ENCODE measurements at places on chromosomes 4 and X.

DNA sequence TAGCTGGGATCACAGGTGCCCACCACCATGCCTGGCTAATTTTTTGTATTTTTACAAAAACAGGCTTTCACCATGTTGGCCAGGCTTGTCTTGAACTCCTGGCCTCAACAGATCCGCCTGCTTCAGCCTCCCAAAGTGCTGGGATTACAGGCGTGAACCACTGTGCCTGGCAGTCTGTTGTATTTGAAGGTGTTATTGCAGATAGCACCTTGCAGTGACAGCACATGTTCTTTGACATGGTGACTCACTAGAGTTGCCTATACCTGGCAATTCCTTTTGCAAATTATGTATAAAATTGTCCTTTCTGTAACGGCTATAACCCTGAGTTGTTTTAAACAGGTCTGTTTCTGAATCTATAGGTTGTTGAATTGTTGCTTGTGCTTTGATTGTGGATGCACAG lies 7.9 kb downstream of the OGT start:
- DNase-seq = no peak

GRCh38 chr4:153143527-153144348 lies 60.5 kb upstream of the TRIM2 start:
- DNase-seq = no peak

GRCh38 chr4:184293552-184293951 lies 75.9 kb upstream of the ENPP6 start:
- no peak for DNase-seq

- DNase-seq = no peak
These were observed 11.4 kb upstream of the GPR34 start for GRCh38 chrX:41677183-41678060.

DNA sequence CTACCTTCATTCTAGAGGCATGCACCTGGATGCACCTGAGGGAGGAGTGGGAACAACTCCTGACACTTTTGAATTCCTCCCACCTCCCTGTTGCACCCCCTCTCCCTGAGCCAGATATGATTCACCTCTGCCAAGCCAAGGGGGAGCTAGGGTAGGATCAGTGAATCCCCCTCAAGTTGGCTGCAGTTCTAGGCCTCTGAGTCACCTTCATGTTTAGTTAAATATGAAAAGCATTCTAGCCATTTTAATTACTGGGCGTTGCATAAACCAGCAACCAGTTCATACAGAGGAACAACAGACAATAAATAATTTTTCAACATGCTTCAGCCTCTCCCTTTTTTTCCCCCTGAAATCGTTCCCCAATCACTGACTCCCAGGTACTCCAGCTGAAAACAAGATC lies 1440.2 kb downstream of the ADGRL3 start:
- DNase-seq = no peak

GRCh38 chr4:184681916-184682315 lies 32.4 kb downstream of the PRIMPOL start:
- no peak for DNase-seq

DNA sequence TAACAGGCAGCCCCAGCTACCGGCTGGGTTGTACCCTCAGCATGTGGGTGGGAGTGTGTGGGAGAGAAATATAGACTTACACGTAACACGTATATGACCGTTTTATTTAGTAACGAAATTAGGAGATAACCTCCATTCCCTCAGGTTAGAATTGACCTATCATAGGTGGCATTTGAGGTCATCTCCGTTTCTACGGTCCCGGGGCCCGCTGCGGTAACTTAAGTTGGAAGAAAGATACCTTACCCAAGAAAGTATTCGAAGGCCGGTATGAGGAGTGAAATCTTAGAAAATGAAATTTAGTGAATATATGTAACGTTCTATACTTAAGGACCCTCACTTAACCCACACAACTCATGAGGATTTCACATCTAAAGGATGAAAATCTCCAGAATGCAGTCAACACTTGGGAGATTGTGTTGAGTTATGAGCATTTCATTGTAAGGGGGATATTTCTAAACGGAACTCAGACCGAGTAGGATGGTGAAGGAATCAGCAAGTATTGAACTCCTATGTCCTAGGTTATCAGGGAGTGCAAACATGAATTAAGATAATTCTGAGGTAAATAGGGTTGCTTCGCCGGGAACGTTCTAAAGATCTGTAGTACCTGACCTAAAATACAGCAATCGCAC lies 891 bp downstream of the CISD2 start:
- DNase-seq = no peak

DNA sequence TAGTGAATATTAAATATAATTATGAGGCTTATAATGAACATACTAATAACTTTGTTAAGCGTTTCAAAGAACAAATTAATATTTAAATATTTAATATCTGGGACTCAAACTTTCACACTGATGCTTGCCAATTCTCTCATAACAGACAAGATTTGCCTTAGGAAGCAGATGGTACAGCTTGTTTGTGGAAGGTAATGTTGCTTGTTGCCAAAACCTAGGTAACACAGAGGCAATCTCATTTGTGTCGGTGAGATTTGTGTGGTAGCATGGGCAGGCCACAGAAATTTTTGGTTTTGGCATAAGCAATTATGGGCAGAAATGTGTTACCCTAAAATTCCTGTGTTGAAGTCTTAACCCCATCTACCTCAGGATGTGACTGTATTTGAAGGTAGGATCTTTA lies 114.9 kb upstream of the AFF2 start:
- DNase-seq = no peak

GRCh38 chr4:31107362-31107761 lies 387.2 kb downstream of the PCDH7 start:
- no peak for DNase-seq

DNA sequence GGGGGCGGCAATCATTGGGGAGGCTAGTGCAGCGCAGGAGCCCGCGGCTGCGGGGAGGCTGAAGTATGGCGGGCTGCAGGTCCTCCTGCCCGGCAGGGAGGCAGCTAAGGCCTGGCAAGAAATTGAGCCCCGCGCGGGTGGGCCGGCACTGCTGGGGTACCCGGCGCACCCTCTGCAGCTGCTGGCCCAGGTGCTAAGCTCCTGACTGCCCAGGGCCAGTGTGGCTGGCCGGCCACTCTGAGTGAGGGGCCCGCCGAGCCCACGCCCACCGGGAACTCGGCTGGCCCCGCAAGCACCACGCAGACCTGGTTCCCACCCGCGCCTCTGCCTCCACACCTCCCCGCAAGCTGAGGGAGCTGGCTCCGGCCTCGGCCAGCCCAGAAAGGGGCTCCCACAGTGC lies 94.9 kb downstream of the SLC39A8 start:
- no peak for DNase-seq

GRCh38 chrX:41468647-41469323 lies 21.6 kb downstream of the NYX start:
- DNase-seq = no peak

GRCh38 chr4:99507762-99508161 lies 3.1 kb upstream of the C4orf17 start:
- DNase-seq = no peak

- DNase-seq = no peak
These were observed 63.8 kb upstream of the TAPT1 start for GRCh38 chr4:16289897-16290554.

GRCh38 chr4:163484906-163485305 lies 9.6 kb upstream of the TMA16 start:
- DNase-seq = no peak

- DNase-seq = no peak
These were observed 2458.5 kb downstream of the ARAP2 start for GRCh38 chr4:33785843-33786242.

GRCh38 chr4:109206620-109207019 lies 95.8 kb downstream of the COL25A1 start:
- DNase-seq = no peak

DNA sequence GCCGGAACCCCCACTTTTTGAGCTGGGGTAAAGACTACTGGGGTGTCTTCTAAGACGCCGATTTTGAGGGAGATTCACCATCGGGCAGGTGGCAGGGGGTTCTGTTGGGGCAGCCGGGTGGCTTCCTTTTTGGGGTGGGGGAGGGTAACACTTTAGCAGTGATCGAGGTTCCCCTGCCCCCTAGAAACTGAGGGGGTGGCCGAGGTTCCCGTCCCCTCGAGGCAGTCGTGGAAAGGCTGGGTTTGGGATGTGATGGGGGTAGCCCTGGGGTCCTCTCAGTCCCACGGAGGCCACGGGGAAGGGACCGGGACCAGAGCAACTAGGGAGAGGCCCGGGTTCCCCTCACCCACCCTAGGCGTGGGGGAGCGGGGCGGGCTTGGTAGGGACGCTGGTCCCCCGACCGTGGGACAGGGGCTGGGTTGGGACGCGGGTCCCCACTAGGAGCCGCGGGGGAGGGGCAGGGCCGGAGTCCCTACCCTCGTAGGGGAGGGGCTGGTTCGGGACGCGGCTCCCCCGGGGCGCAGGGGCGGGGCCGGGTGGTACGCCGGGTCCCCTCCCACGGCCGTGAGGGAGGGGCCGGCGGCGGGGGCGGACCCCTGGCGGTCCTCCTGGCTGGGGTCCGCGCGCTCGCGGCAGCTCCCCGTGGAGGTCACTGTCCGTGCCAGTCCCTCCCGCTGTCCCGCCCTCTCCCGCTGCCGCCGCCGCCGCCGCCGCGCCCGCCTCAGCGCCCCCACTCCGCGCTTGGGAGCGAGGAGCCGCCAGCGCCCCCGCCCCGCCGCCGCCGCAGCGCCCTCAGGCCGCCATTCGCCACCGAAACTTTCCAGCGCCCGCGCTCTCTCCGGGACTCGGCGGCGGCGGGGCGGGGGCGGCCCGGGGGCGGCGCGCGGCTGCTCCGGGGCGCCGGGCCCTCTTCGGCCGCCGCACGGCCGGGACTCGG lies at the start of gene TBL1X:
TSS of gene TBL1X (plus strand) at position 624 of the 937 bp plus-strand sequence. CDS start 188,529 bp downstream, outside the sequence.
- DNase-seq = peak; percentile 17

DNA sequence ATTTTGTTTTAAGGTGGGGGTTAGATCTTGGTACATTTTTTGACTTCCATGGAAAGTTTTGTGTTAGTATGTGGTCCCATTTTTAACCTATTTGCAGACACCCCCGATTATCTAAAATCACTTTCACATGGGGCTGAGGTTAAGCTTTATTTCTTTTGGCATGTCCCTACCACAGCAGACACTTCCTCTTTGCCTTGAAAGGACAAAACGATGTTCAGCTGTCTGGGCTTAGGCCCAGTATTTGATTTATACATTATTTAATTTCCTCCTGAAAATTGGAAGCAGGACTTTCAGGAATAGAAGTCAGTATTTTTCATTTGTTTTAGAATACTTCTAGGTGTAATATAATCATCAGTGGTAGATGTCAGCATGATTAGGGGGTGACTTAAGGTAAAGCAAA lies 112.4 kb upstream of the SPRY1 start:
- DNase-seq = no peak

- no peak for DNase-seq
These were observed 713.4 kb downstream of the PCDH18 start for GRCh38 chr4:136818811-136819330.

GRCh38 chr4:168995537-168996295 lies 14.3 kb downstream of the CBR4 start:
- DNase-seq = no peak

DNA sequence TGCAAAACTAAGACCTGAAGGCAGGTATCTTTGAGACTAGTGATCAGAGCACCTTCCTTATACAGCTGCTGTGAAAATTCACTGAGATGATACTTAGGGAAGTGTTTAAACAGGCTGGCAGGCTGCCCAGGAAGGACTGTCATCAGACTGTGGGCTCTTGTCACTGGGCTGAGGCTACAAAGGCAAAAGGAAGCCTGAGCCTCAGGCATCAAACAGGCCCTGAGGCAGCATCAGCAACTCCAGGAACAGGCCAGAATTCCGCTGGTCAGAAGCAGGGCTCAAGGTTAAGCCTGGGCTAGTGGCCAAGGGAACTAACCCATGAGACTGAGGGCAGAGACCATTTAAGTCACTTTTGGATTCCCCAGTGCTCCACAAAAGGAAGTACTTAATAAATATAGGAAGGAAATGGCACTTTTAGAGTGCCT lies 12.8 kb downstream of the PJA1 start:
- DNase-seq = no peak

GRCh38 chrX:26160301-26160700 lies at the start of gene MAGEB6B:
MAGEB6B (plus strand) TSS chrX:26160601; CDS start chrX:26160601, 0 bp downstream.
- no peak for DNase-seq

DNA sequence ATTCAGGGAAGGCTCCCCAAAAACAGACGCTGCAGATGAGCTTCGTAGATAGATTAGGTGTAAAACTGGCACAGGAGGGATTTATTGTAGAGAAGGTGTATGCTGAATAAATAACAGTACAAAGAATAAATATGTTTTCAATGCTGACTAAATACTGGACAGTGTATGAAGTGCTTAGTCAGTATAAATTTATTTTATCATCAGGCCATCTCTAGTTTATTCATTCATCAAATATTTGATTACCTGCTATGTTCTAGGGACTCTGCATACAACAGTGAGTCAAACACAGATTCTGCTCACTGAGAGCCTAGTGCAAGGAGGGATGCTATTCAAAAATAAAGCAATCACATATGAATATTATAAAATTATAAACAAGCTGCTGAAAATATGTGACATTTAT lies 63.6 kb upstream of the TSPAN5 start:
- no peak for DNase-seq

DNA sequence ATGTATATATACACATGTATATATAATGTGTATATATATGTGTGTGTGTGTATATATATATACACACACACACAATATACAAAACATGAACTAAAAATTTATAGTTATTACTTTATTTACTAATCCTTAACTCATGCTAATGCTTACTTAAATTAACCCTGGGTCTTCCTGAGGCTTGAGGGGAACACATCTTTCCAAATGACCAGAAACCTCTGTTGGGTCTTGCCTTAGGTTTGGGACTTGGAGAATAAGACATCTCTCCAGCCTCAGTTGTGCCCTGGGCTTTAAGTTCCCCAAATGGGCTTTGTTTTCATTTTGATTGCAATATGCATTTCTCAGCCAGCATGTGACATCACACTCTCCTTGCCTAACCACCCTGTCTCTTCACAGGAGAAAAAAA lies 7.7 kb downstream of the GEMIN8 start:
- DNase-seq = no peak

DNA sequence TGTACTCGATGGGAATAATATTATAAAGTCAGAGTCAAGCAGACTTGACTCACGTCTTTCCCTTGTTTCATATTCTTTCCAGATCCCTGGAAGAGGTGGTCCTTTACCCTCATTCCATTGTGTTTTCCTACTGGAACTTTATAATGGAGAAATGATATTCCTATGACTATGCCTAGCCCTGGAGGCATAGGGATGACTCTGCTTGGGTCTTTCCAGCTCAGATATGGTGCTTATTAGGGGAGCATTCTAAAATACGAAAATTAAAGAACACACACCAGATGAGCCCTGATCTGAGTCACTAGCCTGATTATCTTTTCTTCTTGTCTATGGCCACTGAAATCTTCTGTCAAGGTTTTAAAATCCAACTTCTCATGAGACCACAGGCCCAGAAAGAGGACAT lies 231.4 kb downstream of the ANKRD50 start:
- no peak for DNase-seq

DNA sequence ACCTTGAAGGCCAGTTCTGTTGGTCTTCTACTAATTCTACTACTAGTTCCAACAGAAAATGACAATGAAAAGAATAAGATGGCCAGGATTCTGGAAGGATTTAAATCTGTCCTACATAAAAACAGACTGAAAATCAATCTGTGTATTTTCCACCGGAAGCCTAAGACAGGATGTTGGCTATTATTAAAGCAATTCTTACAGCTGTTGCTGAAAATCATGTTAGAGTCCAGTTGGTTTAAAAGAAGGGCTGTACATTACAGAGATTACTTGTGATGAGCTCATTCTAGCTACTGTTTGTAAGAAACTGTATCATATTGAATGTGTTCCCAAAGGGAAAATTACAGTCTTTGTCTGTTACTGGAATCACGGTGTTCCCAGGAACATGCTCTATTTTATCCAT lies 54.8 kb upstream of the MAGEB16 start:
- DNase-seq = no peak

- DNase-seq = no peak
These were observed 140.3 kb downstream of the SH3KBP1 start for GRCh38 chrX:19746919-19747651.

GRCh38 chr4:16995451-16995850 lies 97.0 kb upstream of the LDB2 start:
- no peak for DNase-seq

All from activated effector memory CD4-positive, alpha-beta T cell treated with Interleukin-2 at 50 U/mL for 16 hours (primary cell).